ENCODE measurements at places on chromosomes 6 and 20.

DNA sequence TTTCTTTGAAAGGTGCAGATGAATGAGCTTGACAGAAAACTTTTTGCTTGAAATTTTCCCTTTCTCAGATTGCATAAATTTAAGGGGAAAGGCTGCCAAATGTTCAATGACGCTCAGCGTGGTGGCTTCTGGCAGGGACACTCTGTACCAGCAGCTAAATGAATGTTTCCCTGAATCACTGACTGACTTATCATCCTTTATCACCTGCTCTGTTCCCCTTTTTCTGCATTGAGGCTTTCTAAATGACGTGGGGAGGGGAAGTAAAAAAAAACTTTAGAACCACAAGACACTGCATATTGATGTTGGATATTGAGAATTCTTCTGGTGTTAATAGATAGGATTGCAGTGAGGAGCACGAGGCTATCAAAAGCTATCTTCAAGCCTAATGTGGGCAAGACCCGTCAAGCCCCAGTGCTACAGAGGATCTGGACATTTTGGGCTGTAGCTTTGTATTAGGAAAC, 46.9 kb upstream of the ENPP5 start:
- no peak for DNase-seq

DNA sequence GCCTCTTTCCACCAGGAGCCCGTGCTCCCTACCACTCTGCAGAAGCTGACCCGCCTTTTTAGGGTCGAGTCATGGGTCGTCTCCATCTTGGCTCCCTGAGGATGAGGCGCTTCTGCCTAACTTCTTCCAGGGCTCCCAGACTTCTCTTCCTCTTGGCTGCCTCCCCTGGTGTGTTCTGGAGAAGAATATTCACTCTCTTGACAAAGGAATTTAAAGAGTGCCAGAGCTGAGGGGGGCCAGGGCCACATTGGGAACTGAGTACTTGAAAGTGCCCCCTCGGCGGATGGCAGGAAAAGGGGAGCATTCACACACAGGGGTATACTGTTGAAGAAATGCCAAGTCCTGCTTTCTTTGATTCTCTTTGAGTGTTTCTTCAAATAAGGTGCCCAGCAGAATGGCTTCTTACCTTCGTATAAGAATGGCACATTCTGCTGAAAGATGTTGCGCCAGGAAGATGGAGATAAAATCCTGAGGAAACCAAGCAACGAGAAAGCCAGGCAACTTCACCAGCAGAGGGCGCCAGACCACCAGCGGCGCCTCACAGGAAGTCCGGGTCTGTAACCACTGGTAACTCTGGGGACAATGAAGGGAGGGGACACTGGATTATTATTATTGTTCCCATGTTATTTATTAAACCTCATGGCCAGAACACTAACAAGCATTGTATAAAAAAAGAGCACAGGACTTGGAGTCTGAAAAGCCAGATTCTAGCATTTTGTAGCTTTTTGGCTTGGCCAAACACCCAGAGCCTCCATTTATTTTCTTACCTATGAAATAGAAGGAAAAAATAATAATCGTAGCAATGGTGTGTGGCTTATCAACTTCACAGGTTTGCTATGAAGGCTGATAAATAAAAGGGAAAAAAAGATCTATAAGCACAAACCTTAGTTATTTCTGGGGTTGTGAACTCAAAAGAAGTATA, 176.7 kb downstream of the HACE1 start:
- peak; percentile 40 for DNase-seq

DNA sequence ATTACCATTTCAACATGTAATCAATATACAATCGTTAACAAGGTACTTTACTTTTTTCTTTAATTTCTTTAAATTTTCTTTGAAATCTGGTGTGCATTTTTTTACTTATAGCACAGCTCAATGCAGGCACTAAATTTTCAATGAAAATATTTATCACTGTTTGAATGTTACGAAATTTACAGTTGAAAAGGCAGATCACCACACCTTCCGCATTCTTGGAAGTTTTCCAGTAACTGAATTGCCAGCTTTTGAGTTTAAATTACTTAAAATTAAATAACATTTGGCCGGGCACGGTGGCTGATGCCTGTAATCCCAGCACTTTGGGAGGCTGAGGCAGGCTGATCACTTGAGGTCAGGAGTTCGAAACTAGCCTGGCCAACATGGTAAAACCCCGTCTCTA, 309.9 kb downstream of the BMP7 start:
- no peak for DNase-seq

GRCh38 chr6:167336844-167337630, 12.2 kb downstream of the TTLL2 start:
- no peak for DNase-seq

DNA sequence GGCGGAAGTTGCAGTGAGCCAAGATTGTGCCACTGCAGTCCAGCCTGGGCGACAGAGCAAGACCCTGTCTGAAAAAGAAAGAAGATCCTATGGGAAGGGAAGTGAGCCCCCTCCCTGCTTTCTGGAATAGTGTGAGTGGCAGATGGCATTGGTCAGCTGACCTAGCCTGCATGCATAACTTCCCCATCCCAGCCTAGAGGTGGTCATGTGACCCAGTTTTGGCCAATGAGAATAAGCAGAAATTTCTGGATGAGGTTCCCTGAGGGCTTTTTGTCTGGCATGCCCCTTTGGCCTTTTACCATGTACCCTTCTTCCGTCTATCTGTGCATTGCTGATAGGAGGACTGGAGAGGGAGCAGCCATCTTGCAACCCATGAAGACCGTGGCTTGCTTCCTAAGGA, 269.3 kb downstream of the NRN1 start:
- DNase-seq, result no peak

- DNase-seq, result no peak
These were observed 34.0 kb downstream of the CEP85L start for GRCh38 chr6:118617417-118617816.

- DNase-seq, result no peak
These were observed 51.1 kb downstream of the GTF2H5 start for GRCh38 chr6:158219228-158219627.

GRCh38 chr6:15608396-15608795, 54.4 kb downstream of the DTNBP1 start:
- DNase-seq, result no peak

DNA sequence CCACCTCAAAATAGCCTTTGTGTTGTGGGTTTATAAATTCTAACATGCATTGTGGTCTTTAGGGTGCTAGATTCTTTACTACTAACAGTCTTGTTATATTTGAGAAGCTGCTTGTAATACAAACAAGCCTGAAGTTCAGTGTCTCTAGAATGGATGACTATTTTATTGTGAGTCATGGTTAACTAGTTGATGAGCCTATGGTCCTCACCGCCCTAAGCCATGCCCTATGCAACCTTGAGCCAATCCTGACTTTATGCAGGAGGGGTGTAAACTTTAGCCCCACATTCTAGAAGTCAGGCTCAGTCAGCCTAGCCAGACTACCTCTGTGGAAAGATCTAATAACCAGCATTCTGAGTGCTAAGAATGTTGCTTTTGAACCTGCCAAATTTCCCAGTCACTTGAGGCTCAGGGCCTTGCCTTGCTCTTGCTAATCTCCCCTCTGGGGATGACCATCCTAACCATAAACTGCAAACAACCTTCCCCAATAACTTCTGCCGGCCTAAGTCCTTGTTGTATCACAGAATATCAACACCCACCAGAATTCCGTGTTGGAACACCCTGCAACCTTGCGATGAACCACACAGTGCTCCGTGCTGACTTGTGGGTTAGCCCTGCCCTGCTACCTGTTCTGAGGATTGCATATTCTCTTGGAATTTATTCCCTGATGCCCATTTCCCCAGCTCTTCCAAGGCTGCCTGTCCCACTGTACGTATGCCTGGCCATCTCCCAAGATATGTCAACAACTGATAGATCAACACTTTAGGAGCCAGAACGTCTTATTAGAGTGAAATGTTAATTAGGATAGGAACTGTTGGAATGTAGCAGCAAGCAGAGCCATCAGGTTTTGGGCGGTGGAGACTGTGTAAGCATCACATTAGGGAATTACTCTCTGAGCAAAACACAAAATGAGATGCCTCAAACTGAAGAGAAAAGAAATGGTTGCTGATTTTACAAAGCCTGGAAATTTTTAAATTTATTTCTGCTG, 71.7 kb upstream of the CEP85L start:
- DNase-seq, result no peak

GRCh38 chr6:33857932-33858475, 54.2 kb upstream of the MLN start:
- DNase-seq, result no peak

DNA sequence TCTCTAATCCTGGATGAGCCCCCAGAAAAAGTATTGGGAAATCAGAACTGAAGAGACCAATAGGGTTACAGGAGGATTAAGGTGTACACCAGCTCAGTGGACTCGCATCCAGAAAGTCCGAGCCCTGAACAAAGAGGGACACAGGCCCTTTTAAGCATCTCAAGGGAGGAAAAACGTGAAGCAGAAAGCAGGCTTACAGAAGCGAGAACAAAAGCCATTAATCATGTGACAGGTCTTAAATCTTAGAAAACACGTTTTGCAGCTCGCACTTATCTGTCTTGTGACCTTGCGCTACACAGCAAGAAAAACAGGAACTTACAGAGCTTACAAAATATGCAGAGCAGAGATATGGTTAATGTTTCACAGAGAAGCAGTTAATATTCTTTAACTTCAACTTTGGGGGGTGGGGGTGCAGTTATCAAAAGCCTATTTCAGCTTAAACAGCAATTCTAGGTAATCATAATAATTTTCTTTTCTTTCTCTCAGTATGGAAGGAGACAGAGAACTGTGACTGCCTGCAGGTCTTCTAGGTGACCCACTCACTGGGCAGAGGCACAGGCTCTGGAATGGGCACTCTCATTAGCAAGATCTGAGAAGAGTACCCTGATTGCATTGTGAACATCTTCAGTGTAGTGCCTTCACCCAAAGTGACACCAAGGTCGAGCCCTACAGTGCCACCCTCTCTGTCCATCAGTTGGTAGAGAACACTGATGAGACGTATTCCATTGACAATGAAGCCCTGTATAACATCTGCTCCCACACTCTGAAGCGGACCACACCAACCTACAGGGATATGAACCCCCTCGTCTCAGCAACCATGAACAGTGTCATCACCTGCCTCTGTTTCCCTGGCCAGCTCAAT, 65.0 kb upstream of the MOCS1 start:
- DNase-seq, result no peak

DNA sequence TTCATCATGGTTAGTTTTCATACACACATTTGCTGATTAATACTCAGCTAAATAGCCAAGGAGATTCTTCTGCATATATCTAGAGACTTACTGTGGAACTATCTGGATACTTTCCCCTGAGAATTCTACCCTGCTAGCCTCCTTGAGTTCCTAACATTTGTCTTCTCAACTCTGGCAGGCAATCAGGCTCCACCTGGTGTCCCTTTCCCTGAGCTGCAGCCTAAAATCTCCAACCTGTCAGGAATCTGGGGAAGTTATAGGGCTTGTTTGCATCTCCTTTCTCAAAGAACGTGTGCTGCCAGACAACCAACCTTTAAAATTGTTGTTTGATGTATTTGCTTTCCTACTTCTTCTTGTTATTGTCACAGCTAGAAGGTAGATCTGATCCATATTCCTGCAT, 73.4 kb downstream of the FUT9 start:
- DNase-seq, result no peak

GRCh38 chr6:12527339-12527738, 189.2 kb upstream of the PHACTR1 start:
- no peak for DNase-seq

DNA sequence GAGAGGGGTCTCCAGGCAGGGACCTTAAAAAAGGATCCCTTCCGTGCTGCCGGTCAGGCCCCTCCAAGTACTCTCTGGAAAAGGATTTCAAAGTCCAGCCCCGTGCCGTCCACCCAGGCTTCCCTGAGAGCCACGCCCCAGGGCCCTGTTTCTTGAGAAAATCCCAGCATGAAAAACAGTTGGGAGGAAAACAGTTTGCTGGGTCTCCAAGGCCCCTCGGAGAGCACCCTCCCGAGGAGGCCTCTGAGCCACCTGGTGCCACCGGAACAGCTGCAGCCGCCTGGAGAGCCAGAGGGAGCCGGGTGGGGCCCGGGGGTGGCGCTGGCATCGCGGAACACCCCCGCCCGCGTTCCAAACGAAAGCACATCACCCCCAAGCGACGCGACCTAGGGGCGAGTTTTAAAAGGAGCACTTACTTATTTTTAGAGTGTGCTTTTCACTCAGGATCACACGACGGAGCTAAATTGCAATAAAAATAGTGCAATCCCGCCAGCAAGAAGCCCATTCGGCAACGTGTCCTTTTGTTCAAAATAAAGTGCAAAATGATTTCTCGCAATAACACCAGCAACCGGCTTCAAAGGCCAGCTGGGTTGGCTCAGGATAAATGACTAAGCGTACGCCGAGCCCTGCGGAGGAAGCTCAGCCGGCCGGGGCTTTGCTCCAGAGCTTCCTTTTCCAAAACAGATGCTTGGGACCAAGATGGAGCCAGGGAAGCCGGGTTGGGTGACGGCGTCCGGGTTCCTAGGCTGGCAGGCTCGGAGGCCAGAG, 64.2 kb downstream of the YTHDF1 start:
- DNase-seq, result no peak

DNA sequence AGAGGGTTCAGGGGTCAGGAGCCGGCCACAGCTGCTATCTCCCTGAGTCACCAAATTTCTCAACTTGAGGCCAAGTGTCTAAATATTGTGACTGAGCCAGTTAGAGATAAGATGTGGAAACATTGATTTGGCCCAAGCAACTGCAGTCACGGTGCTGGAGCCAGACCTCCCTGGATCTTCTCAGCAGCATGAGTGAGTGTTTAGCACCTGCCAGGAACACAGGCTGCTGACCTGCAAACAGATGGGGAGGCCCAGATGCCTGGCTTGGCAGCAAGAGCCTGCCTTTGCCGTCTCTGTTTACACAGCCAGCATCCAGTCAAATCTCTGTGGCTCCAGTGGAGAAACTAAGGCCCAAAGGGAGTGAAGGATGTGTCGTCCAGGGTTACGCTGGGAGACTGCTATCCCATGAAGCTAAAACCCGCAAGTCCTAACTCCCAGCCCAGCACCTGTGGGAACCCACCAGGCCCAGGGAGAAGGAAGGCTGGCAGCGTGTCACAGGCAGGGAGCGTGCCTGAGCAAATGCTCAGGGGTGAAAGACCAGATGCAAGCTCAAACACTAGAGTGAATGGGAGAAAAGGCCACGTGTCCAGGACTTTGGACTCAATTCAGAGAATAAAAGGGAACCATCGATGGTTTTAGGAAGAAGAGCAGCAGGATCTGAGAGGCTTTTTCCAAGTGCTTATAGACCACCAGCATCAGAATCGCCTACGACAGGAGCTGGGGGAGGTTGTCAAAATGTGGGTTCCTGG, 15.9 kb upstream of the PTGIS start:
- DNase-seq, result no peak

DNA sequence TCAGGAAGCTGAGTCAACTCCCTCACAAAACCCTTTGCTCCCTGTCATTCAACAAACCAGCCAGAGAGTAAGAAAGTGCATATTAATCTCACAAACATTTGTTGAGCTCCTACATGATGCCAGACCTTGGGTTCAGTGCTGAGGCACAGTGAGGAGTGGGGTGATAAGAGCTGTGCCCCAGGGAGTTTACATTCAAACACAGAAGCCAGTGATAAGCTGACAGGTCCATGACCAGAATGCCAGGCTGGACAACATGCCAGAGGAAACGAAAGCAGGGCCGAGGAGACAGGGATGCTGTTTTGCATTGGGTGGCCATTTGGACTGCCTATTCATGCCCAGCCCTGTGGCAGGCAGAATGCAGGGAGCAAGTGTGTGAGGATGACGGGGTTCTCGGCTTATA, 76.7 kb downstream of the LRFN2 start:
- no peak for DNase-seq

GRCh38 chr6:151365233-151365632, 26.1 kb downstream of the ZBTB2 start:
- DNase-seq, result no peak

GRCh38 chr6:97586344-97586743, 303.3 kb upstream of the MMS22L start:
- DNase-seq, result no peak

GRCh38 chr6:28218312-28219248, 6.5 kb upstream of the ZSCAN9 start:
- DNase-seq, result no peak

GRCh38 chr20:43937591-43937990, 22.9 kb downstream of the TOX2 start:
- DNase-seq, result no peak
